ENCODE measurements at places on chromosomes 3 and 15.

DNA sequence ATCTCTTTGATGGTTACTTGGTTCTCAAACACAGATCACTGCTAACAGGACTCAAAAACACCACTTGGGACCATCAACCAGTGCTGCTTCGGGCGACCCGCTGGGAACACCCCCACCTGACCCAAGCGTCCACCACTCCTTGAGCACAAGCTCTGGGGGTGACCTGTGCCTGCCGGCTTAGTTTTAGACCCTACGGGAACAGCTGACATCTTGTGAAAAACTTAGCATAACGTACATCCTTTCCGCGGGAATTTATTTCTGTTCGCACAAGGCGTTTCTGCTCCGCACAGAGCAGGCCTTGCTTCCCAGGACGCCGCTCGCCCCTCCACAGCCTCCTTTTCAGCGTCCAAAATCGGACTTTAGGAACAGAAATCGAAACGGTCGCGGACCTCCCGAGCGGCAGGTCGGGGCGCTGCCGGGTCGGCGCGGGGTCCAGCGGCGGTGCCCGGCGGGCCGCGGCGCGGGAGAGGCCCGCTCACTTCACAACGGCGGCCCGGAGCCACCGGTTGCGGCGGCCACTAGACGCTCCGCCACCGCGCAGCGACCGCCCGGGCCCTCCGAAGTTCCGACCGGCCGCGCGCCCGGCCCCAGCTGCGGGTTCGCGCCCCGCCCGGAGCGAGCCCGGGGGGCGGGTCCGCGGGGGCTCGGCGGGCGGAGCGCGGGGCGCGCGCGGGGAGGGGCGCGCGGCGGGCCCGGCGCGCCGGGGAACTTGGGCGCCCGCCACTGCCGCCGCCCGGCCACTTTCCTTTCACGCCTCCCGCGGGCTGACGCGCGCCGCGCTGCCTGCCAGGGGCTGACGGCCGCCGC, 959 bp downstream of the SFMBT1 start:
- DNase-seq, result peak; percentile 61

DNA sequence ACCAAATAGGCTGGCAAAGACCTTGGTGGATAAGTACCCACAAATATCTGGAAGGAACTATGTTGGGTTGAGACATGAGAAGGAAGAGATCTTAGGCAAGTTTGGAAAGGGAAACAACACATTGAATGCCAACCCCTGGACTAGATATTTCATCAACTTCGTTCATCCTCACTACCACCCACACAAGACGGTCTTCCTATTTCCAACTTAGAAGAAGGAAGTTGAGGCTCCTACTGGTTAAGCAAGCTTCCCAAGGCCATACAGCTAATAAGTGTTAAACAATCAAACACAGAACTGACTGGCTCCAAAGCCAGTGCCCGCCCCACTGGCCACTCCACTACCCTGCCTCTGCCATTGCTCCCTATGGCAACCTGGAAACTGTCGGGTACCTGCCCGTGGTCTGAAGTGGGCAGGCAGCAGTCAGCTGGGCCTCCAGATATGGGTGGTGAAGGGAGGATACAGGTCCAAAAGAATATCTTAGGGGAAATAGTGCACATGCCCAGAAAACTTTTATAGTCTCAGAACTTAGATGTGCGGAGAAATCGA, 94.9 kb downstream of the LIPC start:
- no peak for DNase-seq

DNA sequence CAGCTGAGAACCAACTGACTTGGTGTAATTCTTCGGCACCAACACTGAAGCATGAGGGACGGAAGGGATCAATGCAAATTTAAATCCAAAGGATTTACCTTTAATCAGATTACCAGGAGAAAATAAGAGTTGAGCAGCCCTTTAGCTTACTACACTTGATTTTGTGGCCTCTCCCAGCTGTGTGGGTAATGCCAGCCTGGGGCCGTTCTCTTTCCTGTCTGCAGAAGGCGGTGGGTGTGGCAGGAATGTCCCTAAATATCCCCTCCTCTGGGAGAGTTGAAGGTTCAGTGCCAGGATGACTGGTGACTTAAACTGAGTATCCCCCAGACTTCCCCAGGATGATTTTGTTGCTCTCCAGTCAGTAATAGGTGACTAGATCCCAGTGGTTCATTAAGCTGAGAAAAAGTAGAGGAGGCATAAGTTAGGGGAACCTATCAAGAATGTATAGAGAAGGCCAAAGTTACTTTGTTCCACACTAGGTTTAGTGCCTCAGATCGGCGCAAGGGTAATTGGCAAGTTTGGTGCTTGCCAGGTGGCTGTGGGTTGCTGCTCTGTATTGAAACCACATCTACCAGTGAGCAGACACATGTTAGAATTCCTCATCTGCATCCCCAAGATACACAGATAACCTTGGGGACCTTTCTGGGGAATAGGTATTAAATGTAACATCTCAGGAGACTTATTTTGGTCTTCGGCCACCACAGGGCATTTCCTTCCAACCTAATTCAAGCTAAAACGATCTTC, 23.1 kb downstream of the MAPKBP1 start:
- DNase-seq, result no peak

GRCh38 chr15:89817701-89818280, 3.1 kb upstream of the ANPEP start:
- no peak for DNase-seq

DNA sequence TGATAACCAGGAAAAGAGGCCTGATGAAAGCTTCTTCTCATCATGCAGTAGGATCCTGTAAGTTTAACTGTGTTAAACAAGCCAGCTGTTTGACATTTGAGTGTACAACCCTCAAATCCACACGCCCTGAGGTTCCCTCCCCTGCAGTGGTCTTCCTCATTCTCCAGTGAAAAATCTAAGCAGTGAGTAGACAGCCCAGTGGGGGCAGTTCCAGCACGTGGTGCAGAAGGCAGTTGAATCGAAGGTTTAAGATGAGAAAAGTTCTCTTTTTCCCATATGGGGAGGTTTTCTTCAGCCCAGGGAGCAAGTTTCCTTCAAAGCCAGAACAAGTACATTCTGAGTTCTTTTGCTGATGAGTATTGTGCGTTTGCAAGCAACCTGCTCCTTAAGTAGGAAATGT, 174.5 kb downstream of the NR2F2 start:
- DNase-seq, result no peak

- no peak for DNase-seq
Observed at GRCh38 chr3:107394502-107394901, 17.3 kb downstream of the CCDC54 start.

- no peak for DNase-seq
Observed at GRCh38 chr3:176219970-176220369, 977.3 kb downstream of the TBL1XR1 start.

GRCh38 chr15:36726224-36726623, 146.8 kb downstream of the CDIN1 start:
- no peak for DNase-seq

- no peak for DNase-seq
Observed at GRCh38 chr3:4587061-4587837, 94.1 kb downstream of the ITPR1 start.

DNA sequence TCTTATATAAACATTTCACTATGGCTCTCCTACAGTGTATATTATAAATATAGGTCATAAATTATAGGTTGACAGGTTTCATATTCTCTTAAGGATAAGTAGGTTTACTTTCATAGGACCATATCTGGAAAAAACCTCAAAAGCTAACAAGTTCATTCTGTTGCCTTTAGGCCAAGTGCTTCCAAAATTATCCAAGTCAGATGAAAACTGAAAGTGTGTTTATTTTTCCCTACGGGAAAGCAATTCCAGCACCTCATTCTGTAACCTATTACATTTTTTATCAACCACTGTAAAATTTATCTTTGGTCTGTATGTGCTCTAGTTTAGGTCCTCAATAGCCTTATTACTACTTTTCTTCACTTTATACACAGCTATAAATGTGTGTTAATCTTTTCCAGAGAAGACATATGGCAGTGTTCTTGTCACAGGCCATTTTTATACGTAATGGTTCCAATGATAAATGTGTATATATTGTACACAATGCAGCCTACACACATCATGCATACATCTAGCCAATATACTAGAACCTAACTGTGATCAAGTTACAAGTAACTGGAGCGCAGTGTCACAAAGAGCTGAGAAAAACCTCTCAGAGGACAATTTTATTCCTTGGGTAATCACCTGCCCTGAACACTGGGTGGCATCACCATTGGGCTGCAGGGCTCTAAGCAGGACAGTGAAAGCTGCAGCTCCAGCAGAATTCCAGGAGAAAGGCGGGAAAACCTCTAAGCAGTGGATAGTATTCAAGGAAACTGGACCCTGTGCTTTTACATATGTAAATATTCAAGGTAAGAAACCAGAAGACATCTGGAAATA, 251.3 kb downstream of the CTNNB1 start:
- no peak for DNase-seq

DNA sequence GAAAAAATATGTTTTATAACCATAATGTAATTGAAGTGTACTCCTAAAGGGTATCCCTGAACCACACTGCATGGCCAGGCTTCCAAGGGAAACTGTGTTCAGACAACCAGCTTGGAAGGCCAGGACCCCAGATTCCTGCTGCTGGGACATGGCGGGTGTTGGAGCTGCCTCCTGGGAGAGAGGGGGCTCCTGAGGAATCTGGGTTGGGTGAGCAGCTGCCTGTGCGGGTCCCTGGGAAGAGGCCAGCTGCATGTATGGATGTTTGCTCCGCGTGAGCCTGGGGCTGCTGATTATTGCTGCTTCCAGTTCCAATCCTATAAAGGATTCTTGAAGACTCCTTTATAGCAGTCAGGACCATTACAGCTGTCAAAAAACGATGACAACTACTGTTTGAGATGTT, 348.6 kb upstream of the ICE2 start:
- no peak for DNase-seq

- no peak for DNase-seq
Observed at GRCh38 chr15:74041777-74042435, 40.4 kb downstream of the GOLGA6A start.

- no peak for DNase-seq
Observed at GRCh38 chr15:95262866-95263564, 1031.7 kb downstream of the MCTP2 start.
